Activated naive CD4-positive, alpha-beta T cell treated with anti-CD3 and anti-CD28 coated beads for 36 hours (primary cell): ENCODE measurements at places on chromosomes 12 and 14. TPM values are rescaled to one million over a fixed set of nuclear protein-coding genes. Genes with fewer than 3 reads are reported as not detected.

DNA sequence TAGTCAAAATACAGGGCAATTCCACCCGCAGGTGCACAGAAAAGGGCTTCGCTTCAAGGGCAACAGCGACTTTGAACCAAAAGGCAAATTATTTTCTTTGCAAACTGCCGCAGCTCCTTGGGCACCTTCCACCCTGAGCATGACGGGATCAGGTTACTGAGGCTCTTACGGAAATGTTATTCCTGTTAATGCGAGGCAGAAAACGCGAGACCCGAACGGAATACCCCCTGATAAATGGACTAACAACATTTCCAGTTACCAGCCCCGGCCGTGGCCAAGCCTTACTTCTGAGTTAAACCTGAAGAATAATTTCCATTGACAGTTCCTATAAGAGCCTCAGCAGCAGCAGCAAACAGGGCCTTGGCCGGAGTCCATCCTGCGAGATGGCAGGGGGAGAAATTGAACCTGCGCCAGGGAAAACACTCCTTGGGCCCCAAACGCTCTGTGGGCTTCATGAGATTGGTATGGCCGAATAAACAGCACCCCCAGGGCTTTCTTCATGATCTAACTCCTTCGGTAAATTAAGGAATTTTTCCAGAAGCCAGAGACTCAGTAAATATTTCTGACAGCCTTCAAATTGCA, 70.0 kb upstream of the DICER1 start:
- DNase-seq = no peak

GRCh38 chr12:6830286-6830890, 2.2 kb downstream of the P3H3 start:
- no peak for DNase-seq

OLR1 gene
- not detected for total RNA-seq

DNAJC22 gene
- total RNA-seq = not detected

- DNase-seq = peak; percentile 69
Measured at GRCh38 chr12:49580572-49581535, 12.9 kb upstream of the MCRS1 start.

GRCh38 chr12:13220838-13221237, 24.3 kb downstream of the EMP1 start:
- no peak for DNase-seq

GRCh38 chr14:53606203-53606602, 350.4 kb downstream of the BMP4 start:
- no peak for DNase-seq

- no peak for DNase-seq
Measured at GRCh38 chr12:74424778-74425177, 112.9 kb upstream of the ATXN7L3B start.

HOXC12 gene
- total RNA-seq = not detected

VSIG10 gene
- total RNA-seq = 2.4 TPM

VASH1 gene
- total RNA-seq = 1.2 TPM

- DNase-seq = no peak
Measured at GRCh38 chr14:59177262-59177661, 11.2 kb upstream of the DAAM1 start.

DNA sequence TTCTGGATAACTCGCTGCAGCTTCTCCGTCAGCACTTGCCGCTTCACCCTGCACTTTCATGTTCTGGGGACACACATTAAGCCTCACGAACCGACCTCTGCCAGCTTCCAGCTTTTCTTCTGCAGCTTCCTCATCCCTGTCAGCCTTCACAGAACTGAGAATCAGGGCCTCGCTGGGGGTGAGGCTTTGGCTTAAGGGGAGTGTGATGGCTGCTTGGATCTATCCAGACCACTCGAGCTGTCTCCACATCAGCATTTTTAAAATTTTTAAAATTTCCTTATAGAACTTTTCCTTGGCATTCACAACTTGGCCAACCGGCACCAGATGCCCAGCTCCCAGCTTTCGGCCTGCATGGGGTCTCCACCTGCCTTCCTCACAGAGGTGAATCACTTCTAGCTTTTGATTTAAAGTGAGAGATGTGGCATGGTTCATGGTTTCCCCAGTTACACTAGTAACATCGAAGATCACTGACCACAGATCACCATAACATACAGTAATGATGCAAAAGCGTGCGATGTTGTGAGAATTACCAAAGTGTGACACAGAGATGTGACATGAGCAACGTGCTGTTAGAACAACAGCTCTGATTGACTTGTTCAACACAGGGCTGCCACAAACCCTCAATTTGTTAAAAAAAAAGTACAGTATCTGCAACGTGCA, 139.1 kb upstream of the C14orf180 start:
- no peak for DNase-seq

DNA sequence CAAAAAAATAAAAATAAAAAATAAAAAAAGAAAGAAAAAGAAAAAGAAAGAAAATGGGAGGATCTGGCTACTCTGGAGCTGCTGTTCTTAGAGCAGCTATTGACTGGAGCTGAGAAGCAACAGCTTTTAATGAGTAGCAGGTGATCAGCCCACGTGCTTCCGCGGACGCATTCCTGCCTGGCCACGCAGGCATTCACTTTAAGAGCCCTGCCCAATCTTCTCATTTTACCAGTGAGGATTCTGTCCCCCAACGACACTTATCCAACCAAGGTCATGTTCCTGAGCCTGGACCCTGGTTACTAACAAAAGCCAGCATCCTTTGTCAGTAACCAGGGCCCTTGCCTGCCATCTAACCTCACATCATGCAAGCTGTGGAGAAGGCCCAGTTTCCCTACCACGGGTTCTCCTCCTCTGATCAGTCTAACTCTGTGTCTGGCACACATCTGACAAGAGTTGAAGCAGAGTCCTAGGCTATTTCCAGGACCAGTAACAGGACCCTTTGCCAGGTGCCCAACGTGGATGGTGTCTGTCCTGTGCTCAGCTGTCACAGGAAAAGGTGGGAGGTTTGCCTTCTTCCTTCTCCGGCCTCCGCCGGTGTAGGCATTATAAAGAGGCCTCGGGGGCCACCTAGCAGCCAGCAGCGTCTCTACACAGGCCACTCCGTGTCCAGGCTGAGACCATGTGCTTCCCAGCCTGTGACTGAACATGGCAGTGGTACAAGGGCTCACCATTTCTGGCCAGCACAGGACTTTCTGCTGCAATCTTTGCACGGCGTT, 60.9 kb upstream of the GPATCH2L start:
- no peak for DNase-seq

REM2 gene
- total RNA-seq = 0.74 TPM

PRH2 gene
- total RNA-seq = not detected

GRCh38 chr12:100508751-100509150, 35.1 kb downstream of the NR1H4 start:
- no peak for DNase-seq

MIP gene
- total RNA-seq = not detected
